Thoracic aorta (tissue), 2 donors: ENCODE measurements at places on chromosomes 12 and 14.

GRCh38 chr12:120951-121350 lies 54.4 kb downstream of the IQSEC3 start:
- DNase-seq = no peak

DNA sequence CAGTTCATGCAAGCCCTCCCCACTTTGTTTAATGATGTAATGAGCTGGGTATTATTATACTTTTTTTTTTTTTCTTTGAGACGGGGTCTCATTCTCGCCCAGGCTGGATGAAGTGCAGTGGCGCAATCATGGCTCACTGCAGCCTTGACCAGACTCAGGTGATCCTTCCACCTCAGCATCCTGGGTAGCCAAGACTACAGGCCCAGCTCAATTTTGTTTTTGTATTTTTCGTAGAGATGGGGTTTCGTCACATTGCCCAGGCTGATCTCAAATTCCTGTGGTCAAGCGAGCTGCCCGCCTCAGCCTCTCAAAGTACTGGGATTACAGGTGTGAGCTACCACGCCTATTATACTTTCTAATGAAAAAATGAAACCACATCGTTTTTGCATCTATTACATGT lies 4.5 kb upstream of the DCAF11 start:
- no peak for DNase-seq

GRCh38 chr12:45732250-45732649 lies 2.7 kb downstream of the ARID2 start:
- no peak for DNase-seq

- DNase-seq = no peak
These were observed 78.9 kb upstream of the GZMB start for GRCh38 chr14:24712909-24713308.

DNA sequence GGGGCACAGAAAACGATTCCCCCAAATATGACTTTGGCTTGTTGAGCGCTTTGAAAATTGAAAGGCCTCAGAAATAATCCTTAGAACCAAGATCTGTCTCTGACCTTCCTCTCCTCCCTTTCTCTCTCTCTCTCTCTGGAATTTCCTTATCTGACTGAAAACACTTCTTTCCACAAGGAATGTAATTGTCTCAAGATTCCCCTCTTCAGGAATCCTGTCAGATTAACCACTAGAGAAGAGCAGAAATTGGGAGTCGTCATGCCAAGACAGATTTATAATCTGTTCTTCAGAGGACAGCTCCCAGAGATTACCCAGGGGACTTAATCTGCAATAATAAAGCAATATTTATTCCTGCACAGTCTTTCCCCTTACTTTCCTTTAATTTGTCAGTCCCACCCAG lies 317.6 kb downstream of the ACSS3 start:
- DNase-seq = no peak

- no peak for DNase-seq
These were observed 50.0 kb downstream of the LGMN start for GRCh38 chr14:92698393-92698792.

- DNase-seq = no peak
These were observed 220.3 kb downstream of the FBXL14 start for GRCh38 chr12:1373901-1374735.

GRCh38 chr14:37824939-37825712 lies 229.7 kb downstream of the TTC6 start:
- no peak for DNase-seq

DNA sequence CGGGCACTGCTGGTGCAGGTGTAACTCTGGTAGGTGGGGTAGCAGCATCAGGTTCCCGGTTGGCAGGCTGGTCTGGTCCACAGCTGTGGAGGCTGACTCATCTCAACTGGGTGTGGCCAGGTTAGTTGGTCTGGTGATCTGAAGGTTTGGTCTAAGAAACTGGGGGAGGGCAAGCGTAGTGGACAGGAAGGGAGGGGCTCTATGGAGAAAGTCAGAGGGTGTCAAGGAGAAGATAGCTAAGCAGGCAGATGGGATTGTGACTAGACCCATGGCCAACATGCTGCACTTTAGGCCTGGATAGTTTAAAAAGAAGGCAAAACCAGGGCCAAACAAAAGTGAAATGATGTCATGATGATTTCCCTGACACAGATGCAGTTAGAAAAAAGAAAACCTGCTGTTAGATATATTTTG lies 7.9 kb downstream of the TRIM9 start:
- DNase-seq = no peak

- DNase-seq = no peak
These were observed 879 bp upstream of the ANHX start for GRCh38 chr12:133236556-133236955.

DNA sequence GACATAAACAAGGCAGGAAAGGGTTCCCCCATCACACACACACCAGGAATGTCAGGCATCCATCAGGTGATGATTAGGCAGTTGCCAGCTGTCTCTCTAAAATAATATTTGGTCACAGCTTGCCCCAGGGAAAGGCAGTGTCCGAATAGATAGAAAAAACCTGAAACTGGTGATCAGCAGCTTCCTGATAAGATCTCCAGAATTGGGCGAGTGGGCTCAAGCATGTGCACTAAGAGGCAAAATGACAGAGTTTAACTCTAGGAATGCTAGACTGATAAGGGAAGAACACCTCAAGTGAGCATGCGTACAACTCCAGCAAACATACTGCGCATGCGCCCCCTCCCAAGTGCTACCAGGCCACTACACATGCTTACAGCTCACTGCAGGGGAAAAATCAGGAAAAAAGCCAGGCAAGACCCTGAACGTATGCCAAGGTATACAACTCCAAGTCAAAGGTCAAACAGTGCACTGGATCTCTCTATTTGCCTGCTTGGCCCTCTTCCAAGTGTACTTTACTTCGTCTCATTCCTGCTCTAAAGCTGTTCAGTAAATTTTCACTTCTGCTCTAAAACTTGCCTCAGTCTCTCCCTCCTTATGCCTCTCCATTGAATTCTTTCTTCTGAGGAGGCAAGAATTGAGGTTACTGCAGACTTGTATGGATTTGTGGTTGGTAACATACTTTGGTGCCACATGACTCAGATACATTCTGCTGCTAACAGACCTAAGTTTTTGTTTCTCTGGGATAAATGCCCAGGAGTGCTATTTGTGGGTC lies 73.5 kb upstream of the VASH1 start:
- DNase-seq = no peak

GRCh38 chr14:103538291-103539055 lies 9.5 kb downstream of the TRMT61A start:
- no peak for DNase-seq

- no peak for DNase-seq
These were observed 795 bp upstream of the ACOT2 start for GRCh38 chr14:73567951-73568885.

DNA sequence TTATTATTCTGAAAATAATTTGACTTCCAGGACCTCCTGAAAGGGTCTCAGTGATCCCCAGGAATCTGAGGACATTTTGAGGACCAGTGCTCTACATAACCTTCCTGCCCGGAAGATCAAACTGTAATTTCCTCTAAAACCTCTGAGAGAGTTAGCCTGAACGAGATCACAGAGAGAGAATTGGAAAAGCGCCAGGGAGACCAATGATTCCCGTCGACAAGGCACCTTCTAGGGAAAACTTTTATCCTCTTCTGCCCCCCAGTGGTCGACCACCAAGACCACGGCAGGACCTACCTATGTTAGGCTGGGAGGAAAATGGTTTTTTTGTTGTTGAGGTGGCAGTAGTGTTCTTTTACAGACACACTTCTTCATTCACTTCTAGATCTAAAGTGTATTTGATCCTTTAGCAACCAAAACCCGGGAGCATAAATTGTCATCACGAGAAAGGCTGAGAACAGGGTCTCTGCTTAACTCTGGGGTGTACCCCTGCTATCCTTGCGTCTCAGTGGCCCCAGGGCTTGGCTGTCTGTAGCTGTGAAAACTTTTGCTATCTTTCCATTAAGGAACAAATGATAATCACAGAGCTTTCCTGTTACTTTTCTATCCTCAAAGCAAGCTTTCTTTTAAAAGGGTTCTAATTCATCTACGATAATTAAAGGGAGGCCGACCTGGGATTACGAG lies 62.9 kb upstream of the NID2 start:
- peak; percentile 19 for DNase-seq

- DNase-seq = no peak
These were observed 34.9 kb upstream of the SIX1 start for GRCh38 chr14:60684203-60684602.

- no peak for DNase-seq
These were observed 97.5 kb downstream of the TMX1 start for GRCh38 chr14:51337520-51337919.

- peak; percentile 91 for DNase-seq
These were observed at the start of gene DENR for GRCh38 chr12:122752464-122753318. TSS of gene DENR (plus strand) at chr12:122752824. CDS start at chr12:122753702, 878 bp downstream.

- no peak for DNase-seq
These were observed 32.0 kb downstream of the CHGA start for GRCh38 chr14:92954933-92955332.
